ENCODE measurements at places on chromosomes 3 and 15. TPM values are rescaled to one million over a fixed set of nuclear protein-coding genes. Genes with fewer than 3 reads are reported as not detected.

The PPP1R14D gene
- total RNA-seq, result not detected

The SLC51B gene
- not detected for total RNA-seq

The MME gene
- total RNA-seq, result 7.3 TPM

The CLN6 gene
- 6.6 TPM for total RNA-seq

The WDR93 gene
- 1.2 TPM for total RNA-seq

The CYB561D2 gene
- total RNA-seq, result 45.7 TPM

DNA sequence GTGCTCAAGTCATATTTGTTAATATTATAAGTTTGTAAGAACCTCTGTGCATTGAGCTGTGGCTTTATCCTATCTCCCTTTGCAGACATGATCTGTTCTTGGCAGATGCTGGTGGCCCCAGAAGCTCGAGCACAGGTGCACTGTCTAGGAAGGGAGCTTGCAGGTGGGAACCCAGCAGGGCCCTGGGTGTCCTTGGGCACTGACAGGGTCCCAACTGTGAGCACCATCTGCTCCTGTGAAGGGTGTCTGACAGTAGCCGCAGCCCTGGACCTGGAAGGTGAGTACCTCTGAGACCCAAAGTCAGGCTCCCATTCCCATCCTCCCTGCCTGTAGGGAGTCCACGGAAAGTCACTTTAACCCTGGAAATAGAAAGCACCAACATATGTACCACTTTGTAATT is 2.4 kb upstream of the REC114 start:
- no peak for DNase-seq

GRCh38 chr15:67070150-67070549 is 4.7 kb downstream of the SMAD3 start:
- DNase-seq, result no peak

- no peak for DNase-seq
Measured at GRCh38 chr15:41990691-41991090, 18.3 kb upstream of the EHD4 start.

All from renal cortical epithelial cell (primary cell).